IPS DF 19.7 (cell line): ENCODE measurements at places on chromosomes 1 and 21.

GRCh38 chr21:23452384-23453083 lies 2154.7 kb downstream of the MRPL39 start:
- DNase-seq, result no peak

- no peak for DNase-seq
These were observed 68.3 kb downstream of the RNASEL start for GRCh38 chr1:182520736-182521135.

DNA sequence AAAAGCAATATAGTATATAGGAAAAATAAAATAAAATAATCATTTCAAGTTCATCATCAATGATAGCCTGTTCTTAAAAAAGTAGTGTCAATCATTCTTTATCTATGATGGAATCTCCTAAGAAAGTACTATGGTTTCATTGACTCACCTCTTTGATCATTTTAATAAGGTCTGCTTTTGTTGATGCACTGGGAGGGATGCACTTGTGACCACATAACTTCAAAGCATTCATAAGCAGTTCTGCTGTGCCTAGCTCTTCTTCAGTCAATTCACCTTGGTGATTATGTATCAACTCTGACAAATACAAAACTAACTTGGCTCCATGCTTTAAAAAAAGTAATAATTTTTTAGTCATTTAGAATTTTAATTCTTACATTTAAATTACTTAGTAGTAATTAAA lies 84.8 kb upstream of the GNG4 start:
- no peak for DNase-seq

DNA sequence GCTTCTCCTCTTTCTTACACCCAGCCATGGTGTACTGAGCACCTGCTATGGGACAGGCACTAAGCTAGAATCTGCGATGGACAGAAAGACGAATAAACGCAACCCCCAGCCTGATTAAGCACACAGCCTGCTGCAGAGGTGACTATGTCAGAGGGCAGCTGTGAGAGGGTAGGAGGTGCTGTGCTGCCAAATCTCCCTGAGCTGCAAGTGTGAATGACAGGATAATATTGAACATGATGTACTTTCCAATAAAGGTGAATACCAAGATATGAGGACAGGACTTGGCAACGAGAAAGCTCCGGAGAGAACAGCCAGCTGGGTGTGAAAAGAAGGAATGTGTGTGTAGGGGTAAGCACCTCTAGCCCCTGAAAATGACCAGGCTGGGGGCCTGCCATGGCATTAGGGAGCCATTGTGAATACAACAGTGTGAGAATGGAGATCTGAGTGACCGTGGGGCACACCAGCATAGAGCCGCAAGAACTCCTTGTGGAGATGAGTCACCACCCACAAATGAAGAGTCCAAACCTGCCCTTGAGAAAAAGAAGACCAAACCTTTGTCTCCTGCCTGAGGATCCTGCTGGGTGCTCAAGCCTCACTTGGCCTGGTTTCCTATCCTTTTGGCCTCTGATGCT lies 83.0 kb upstream of the ATF3 start:
- DNase-seq, result no peak

DNA sequence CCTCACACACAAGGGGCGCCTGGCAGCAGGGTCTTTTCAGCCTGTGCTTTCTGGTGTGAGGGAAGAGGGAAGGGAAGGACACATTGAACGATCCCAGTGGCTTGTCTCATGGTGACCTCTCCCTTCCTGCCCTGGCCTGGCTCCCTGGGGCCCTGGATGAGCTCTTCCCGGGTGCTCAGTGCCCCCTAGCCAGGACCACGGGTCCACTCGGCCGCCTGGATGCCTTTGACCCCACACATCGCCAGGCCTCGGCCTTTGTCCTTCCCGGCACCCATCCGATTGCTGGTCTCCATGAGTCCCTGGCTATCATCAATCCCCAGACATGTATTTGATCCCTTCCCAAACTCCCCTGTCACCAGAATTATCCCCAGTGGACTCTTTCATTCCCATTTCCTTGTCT lies 6.0 kb upstream of the TFF3 start:
- DNase-seq, result no peak

DNA sequence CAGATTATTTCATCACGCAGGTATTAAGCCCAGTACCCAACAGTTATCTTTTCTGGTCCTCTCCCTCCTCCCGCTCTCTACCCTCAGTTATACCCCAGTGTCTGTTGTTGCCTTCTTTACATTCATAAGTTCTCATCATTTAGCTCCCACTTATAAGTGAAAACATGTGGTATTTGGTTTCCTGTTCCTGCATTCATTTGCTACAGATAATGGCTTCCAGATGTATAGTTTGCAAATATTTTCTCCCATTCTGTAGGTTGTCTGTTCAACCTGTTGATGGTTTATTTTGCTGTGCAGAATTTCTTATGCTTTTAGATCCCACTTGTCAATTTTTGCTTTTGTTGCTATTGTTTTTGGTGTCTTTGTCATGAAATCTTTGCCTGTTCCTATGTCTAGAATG lies 21.1 kb upstream of the KCNH1 start:
- no peak for DNase-seq

GRCh38 chr21:43012596-43012995 lies 38.2 kb downstream of the PKNOX1 start:
- no peak for DNase-seq

DNA sequence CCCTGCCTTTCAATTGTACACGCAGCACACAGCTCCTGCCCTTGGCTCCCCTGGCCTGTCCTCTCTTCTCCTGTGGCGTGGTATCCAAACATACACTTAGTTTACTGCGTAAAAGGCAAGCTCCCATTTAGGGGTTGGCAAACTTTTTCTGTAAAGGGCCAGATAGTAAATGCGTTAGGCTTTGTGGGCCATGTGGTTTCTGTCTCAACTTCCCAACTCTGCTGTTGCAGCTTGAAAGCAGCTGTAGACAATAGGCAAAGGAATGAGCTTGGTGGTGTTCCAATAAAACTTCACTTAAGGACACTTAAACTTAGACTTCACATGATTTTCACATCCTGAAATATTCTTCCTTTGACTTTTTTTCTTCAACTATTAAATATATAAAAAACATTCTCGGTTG lies 63.3 kb downstream of the RHOU start:
- DNase-seq, result no peak

DNA sequence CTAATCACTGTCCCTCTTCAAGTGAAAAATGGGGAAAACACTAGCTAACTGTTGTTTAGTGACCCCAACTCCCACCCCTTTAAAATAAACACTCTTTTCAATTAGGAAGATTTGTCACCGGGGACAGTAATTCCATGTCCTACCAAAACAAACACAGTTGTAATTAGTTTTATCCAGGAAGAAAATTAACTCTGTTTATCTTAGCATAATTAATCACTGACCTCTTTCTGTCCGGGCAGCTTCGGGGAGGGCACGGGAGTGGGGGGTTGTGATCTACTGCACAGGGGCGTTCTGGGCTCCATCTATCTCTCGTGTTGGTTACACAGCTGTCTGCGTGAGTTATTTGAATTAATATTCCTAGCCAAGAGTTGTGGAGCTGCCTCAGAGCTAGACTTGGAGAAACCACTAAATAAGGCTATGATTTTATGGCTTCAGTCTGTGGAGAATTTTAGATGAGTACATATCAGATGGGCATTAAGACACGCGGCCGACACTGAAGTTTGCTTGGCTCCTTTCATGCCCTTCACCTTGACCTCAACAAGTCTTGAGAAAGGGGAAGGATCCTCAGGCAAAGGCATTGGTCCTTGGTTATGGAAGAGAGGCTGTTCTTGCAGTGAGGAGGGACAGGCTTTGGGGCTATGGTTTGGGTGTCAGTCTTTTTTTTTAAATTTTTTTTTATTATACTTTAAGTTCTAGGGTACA lies 102.0 kb upstream of the TRABD2B start:
- DNase-seq, result no peak

DNA sequence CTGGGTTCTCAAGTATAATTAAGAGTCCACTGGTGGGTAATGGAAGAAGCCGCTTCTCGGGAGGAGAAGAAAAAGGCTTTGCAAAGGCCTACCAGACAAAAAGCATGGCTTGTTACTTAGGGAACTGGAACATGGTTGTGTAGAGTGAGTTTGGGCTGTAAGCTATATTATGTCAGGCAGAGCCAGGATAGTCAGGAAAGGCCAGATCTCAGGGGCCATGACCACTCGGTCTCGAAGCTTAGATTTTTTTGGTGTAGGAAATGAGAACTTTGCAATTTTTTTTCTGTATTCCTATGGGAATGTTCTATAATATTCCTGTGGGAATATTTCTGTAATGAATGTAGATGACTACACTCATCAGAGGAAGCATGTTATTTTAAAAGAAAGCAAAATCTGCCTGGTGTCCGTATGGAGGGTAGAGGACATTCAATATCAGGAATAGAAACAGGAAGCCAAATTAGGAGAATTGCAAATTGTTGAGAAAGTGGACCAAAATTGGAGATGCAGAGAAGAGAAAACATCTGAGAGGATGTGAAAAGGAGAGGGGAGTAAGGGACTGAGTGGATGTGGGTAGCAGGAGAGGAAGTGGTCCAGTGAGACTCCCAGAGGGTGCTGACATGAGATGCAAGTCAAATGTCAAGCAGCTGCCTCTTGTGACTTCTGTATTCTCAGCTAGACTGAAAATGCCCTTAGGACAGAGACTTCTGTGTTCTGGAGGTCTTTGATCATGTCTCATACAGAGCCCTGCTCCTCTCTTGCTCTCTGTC lies 45.2 kb upstream of the HAO2 start:
- no peak for DNase-seq

GRCh38 chr21:44966135-44967081 lies 26.6 kb downstream of the SLX9 start:
- no peak for DNase-seq

DNA sequence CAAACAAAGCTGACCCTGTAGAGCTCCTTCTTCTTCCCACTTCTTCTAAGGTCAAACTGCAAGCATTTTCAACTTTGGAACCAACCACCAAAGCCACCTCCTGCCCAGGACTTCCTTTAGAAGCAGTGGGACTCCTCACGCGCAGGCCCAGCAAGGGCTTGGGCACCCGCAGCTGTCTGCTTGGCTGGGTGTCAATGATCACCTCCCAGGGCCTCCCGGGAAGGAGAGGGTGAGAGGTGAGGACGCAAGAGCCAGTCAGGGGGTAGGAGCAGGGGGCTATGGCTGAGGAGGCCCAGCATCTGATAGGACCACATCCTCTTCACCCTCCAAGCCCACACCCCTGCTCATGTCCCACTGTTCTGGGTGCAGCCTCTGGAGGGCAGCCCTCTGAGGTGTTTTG lies 10.2 kb downstream of the KLHL21 start:
- no peak for DNase-seq

- DNase-seq, result no peak
These were observed 267.7 kb downstream of the PTBP2 start for GRCh38 chr1:96989302-96989701.

GRCh38 chr21:28317177-28317950 lies 675.3 kb downstream of the LTN1 start:
- DNase-seq, result no peak

GRCh38 chr1:113895961-113896360 lies 8.6 kb upstream of the BCL2L15 start:
- DNase-seq, result no peak

DNA sequence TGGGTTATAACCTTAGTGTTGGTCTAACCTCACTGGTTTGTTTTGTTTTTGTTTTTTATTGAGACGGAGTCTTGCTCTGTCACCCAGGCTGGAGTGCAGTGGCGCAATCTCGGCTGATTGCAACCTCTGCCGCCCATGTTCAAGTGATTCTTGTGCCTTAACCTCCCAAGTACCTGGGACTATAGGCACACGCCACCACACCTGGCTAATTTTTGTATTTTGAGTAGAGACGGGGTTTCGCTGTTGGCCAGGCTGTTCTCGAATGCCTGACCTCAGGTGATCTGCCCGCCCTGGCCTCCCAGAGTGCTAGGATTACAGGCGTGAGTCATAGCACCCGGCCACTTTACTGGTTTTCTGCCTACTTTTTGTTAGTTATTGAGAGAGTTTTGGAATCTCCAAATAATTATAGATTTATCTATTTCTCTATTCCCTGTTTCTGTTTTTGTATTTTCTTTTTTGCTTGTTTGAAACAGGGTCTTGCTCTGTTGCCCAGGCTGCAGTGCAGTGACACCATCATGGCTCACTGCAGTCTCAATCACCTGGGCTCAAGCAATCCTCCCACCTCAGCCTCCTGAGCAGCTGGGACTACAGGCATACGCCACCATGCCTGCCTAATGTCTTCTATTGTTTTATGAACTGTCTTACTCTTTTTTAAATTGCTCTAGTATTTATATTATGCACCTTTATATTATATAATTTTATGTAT lies 21.4 kb downstream of the SMG7 start:
- DNase-seq, result no peak

DNA sequence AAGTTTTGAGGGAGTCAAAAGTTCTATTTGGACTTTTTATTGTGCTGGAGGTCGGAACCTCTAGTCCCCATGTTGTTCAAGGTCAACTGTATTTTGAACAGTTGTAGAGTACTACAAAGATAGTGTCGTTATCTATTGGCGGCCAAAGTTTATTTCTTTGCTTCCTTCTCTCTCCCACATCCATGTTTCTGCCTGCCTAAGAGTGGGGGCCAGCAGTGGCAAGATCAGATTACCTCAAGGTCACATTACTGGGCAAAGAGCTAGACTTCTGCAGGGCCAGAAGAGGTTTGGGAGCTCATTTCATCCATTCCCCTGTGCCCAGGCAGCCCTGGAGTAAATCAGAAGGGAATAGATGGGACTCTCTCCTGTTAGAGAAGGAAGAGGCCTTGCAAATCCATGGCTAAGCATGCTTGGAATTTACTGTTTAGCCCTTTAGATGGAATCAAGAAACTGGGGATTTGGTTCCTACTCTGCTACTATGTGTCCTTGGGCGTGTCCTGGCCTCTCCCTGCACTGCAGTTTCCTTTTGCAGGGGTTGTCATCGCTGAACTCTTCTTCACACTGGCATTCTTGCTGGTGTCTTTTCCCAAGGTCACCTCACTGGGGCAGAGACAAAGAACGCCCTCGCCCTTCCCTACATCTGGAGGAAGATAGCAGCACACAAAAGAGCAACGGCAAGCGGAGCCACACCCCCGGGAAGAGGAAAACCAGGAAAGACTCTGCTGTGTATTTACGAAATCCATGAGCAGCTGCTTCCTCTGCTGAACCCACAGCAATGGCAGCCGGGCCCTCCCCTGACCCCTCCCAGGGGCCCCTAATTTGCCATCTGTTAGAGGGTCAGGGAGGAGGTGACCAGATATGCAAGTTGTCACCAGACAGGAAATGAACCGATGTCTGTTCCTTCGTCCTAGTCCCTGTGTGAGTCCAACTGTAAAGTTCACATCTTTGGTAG lies 73.3 kb downstream of the PLPP3 start:
- no peak for DNase-seq

GRCh38 chr1:162192306-162192678 lies 122.8 kb downstream of the NOS1AP start:
- DNase-seq, result no peak

DNA sequence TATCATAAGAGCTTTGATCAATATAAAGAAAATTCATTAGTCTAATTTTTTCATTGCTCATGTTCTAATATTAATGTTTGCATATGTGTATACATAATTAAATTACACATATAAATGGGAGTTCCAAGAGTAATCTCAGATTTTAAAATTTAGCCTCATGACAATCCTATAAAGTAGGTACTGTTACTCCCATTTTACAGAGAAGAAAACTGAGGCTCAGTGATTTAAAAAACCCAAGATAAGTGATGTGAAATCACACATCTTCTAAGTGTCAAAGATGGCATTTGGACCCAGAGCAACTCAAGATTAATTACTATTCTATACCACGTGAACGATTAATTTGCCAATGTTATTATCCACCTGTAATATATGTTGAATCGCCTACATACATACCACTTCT lies 122.3 kb downstream of the TM2D1 start:
- DNase-seq, result no peak
